ENCODE measurements at places on chromosomes 6 and 20.

DNA sequence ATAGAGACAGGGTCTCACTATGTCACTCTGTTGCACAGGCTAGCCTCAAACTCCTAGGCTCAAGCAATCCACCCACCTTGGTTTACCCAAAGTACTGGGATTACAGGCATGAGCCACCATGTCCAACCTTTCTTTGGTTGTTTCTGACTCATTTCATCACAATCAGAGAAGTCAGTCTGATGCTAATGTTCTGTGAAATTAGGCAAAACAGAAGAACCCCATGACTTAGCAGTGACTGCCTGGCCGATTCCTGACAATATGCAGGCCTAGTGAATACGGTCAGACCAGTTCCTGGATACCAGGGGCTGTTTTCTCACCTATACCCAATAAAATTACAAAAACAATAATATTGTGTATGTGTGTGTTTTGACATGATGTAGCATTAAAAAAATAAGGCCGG, 58.8 kb upstream of the BTN3A2 start:
- DNase-seq, result no peak

GRCh38 chr20:7770046-7770445, 170.2 kb downstream of the HAO1 start:
- DNase-seq, result no peak

DNA sequence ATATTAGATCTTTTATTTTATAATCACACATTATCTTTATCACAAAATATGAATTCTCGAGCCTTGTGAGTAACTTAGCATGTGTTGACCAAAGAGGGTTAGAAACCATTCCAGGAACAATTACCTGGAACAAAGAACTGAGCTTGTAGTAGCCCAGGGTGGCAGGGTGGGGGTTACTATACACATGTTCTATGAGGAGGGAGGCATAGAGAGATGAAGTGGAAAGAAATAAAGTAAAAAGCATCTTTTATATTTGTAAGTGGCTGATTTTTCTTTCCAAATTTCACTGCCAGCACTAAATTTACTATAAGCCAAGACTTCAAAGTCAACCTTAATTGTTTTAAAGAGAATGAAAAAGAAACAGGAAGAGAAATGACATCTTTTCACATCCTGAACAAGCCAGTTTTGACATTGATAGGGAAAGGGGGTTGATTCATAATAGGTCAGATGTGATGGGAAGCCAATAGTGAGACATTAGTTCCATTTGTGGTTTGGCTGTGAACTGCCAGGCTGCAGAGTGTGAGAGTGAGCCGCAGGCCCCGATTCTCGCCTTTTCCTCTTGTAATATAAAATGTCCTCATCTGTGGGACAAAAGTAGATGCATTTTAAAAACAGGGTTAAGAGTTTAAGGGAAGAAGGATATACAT, 52.7 kb upstream of the MYB start:
- DNase-seq, result no peak

DNA sequence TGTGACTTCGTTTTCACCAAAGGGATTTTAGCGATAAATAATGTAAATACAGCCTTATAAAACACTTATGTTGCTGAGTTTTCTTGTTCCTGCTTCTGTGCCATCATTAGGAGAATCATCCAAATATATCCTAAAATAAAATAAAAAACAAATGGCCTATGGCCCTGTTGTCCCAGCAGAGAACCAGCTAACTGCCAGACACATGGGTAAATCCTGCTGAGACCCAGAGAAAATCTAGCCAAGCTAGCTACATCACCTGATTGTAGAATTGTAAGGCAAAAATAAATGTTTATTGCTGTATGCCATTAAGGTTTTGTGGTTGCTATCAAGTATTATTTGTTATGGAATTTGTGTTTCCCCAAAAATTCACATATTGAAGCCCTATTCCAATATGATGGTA, 631.2 kb upstream of the SYNCRIP start:
- no peak for DNase-seq

- DNase-seq, result no peak
Measured at GRCh38 chr6:33199687-33200218, 712 bp downstream of the RXRB start.

DNA sequence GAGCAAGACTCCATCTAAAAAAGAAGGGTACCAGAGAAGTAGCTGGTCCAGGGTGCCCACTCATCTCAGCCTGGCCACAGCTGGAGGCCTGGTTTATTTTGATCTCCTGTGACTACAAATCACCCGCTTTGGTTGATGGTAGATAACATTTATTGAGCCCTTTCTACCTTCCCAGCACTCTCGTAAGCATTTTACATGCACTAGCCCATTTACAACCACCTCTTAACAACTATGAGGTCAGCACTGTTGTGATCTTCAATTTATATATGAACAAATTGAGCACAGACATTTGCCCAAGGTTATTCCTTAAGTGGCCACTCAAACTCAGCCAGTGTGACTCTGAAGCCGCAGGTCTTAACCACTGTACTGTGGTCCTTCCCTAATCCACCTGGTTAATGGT, 104.7 kb downstream of the EPM2A start:
- DNase-seq, result no peak

DNA sequence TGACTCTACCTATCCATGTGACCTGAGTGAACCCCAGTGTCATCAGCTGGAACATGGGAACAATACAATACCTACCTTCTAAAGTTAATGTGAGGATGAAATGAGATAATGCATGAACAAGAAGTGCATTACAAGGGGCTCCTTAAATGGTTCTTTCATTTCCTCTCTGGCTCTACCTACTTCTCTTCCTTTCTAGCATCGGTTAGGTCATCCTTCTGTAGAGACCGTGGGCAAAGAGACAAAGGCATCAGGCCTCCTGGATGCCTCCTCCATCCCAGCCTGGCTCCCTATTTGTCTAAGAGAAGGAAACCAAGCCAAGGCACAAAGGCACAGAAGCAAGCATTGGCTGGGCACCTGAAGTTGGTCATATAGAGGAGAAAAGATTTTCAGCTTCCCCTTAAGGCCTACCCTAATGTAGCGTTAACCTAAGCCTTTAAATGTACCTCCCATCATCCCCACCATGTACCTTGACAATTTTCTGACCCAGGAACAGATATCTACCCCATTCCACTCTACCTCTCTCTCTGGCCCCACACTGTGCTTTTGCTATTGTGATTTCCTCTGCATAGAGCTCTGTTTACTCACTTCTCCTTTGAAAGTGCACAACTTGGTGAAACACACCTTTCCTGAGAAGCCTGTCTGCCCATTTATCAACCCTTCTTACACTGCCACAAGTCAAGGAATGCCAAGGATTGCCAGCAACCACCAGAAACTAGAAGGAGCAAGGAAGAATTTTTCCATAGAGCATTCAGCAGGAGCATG, 86.6 kb downstream of the GCLC start:
- DNase-seq, result no peak

- DNase-seq, result no peak
Measured at GRCh38 chr6:136736281-136736960, 55.9 kb downstream of the MAP3K5 start.

DNA sequence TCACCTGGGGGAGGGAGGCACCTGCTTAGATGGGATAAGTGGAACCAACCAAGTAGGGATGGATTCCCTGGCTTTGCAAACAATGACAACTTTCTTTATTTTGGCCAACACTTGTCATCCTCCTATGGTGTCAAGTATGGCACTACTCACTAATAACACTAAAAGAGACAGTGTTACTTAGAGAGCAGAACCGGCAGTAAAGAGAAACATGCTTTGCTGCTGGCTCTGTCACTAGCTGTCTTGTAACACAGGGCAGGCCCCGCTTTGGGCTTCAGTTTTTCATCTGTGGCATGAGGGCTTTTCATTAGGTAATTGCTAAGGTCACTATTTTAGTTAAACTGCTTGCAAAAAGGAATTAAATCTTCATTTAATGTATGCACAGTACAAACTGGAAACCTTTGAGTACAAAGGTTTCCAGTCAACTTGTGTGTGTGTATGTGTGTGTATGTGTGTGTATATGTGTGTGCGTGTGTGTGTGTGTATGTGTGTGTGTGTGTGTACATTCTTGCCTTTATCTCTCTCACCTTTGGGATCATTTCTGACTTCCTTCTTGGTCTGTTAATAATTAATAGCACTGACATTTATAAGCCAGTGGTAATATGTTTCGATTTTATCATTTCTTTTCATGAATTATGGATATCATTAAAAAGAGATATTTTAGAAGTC, 64.7 kb downstream of the BTBD3 start:
- DNase-seq, result no peak

- DNase-seq, result no peak
Measured at GRCh38 chr20:61628901-61629601, 377.0 kb downstream of the CDH4 start.

- no peak for DNase-seq
Measured at GRCh38 chr6:80543598-80544222, 437.2 kb downstream of the BCKDHB start.

DNA sequence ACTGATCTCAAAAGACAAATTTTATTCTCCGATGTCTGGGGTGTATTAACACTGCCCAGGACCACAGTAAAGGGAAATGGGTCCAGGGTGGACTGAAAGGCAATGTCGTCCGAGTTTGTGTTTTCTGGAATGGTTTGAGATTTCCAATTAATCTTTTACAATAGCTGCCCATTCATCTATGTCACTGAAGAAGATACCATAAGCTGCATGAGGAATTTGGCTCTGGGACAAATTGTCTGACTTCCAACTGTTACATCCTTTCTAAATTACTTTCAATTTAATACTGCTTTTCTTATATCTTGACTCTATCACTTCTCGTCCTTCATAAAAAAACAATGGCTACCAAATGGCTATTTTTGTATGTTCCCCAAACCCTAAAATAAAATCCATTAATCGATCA, 130.7 kb upstream of the KCNK16 start:
- DNase-seq, result no peak

- no peak for DNase-seq
Measured at GRCh38 chr6:114467931-114468330, 125.1 kb upstream of the HS3ST5 start.

GRCh38 chr6:90212274-90212673, 84.4 kb downstream of the BACH2 start:
- DNase-seq, result no peak

GRCh38 chr6:41222513-41222912, 5.6 kb upstream of the TREML4 start:
- DNase-seq, result no peak

DNA sequence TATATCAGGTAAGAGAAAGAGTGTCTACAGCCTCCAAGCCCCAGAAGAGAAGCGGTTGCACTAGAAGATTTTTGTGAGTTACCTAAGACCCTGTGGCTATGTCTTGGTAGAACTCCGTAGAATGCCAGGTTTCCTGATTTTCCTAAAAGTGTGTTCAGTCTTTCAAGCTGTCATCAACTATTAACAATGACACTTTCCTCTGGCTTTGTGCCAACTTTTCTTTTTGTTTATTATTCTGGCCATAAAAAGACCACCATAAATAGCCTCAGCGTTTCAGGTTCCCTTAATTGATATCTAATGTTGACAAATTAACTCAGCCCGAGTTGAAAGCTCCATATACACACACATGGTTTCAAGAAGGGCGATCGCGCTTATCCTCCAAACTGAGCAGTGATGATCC, 1.2 kb downstream of the PAK5 start:
- DNase-seq, result no peak

DNA sequence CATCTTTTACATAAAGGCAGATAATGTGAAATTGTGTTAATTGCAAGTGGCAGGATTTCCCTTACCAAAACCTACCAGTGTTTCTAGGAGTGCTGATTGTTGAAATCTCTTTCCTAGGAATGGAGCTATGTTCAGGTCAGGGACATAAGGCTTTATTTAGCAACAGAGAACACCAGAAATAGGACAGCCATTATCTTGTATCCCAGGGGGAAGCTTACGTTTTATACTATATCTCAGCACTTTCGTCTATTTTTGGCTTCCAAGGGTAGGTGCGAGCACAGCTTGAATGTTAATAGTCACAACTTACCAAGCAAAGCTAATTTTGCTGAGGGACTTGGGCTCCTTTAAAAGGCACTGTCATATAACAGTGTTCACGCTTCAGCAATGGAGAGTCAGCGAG, 94.0 kb downstream of the SYCP2 start:
- no peak for DNase-seq
